ENCODE measurements at places on chromosomes 3 and 15.

- DNase-seq: no peak
Observed at GRCh38 chr3:37499864-37500263, 325.5 kb upstream of the LRRFIP2 start.

DNA sequence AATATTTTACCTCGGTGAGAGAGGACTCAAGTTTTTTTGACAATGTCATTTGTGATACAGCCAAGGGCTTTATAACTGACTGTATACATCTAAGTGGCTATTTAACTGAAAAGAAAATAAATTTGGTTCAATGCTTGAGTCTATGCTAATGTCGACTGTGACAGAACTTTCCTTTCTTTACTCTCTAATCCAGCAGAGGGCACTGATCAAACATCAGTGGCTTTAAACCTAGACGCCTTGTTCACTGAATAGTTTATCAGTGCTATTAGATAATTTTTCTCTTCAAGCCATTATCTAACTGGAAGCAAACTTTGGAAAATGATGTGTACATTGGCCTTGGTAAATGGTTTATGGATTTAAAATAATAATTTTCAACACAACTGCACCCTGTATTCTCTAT, 285.1 kb downstream of the CHL1 start:
- DNase-seq: no peak

GRCh38 chr3:153600896-153601295, 438.9 kb downstream of the RAP2B start:
- no peak for DNase-seq

DNA sequence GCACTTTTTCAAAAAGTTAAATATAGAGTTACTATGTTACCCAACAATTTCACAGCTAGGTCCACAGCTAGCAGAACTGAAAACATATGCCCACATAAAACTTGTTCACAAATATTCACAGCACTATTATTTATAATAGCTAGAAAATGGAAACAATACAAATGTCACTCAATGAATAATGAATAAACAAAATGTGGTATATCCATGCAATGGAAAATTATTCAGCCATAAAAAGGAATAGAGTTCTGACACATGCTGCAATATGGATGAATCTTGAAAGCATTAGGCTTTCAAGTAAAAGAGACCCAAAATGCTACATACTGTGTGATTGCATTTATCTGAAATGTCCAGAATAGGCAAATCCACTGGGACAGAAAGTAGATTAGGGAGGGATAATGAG, 111.9 kb downstream of the MECOM start:
- no peak for DNase-seq

GRCh38 chr3:179186426-179186825, 38.3 kb downstream of the PIK3CA start:
- DNase-seq: no peak

DNA sequence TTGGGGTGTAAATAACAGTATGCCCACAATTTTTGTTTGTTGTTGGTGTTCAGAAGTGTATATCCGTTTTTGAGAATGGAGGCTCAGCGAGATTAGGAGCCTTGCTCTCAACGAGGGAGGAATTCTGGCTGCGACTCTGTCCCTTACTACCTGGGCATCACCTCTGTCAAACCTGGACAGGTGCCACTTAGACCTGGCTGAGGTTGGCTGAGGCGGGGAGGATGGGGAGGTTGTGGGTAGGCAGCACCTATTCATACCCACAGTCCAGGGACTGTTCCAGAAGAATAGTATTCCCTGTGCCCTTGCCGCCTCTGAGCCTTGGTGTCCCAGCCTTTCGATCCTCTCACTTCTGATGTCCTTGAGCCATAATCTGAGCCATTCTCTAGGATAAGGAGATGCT, 99.9 kb downstream of the LINGO1 start:
- DNase-seq: no peak

- DNase-seq: peak; percentile 6
Observed at GRCh38 chr3:73086071-73086494, 24.6 kb downstream of the EBLN2 start.

- no peak for DNase-seq
Observed at GRCh38 chr3:179036226-179036625, 35.4 kb downstream of the ZMAT3 start.

DNA sequence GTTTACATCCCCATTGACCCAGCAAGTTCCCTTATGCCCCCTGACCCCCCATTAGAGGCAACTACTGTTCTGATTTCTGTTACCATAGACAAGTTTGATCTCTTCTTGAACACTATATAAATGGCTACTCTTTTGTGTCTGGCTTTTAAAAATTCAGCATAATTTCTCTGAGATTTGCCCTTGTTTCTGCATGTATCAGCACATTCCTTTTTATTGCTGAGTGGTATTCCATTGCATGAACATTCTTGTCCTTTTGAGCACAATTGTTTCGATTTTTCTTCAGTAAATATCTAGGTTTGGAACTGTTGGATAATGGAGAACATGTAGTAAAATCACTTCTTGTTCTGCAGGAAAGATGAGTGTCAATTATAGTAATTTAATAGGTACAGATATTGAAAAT, 49.1 kb upstream of the MYRIP start:
- DNase-seq: no peak

DNA sequence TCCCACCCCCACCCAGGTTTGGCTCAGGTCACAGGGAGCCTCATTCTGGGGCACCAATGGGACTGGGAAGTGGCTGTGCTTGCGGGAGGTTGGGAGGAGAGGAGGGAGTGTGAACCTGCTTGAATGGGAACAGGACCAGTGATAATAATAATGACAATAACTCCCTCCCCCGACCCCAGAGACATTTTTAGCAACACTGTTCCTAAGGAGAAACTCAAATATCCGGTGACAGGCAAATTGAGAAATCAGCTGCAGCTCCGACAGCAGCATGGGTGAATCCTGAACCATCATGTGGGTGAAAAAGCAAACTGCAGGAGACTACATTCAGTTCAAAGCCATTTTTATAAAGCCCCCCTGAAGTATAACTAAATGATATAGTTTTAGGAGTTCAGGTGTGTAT, 11.6 kb upstream of the RPL29 start:
- DNase-seq: no peak

DNA sequence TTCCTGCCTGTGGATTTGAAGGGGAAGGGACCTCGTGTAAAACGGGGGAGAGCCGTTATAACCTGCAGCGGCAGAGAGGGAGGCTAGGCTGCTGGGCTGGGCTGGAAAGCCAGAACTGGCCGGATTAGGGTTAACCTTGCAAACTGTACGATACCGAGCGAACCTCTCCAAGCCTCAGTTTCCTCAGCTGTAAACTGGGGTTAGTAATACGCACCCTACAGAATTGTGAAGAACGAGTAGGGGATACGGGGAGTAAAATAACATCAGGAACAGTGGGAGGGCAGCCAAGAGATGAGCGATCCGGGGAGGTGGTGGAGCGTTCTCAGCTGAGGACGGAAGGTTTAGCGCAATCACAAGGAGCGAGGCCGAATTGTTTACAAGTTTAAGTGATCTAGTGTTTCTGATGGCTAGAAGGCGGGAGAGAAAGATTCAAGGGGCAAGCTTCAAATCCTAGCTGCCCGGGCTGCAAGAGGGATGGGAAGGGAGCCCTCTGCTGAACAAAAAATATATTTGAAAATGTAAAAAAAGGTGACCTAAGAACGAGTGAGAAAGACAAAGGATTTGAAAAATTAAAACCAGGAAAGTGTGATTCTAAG, 768 bp upstream of the SEMA5B start:
- peak; percentile 84 for DNase-seq

DNA sequence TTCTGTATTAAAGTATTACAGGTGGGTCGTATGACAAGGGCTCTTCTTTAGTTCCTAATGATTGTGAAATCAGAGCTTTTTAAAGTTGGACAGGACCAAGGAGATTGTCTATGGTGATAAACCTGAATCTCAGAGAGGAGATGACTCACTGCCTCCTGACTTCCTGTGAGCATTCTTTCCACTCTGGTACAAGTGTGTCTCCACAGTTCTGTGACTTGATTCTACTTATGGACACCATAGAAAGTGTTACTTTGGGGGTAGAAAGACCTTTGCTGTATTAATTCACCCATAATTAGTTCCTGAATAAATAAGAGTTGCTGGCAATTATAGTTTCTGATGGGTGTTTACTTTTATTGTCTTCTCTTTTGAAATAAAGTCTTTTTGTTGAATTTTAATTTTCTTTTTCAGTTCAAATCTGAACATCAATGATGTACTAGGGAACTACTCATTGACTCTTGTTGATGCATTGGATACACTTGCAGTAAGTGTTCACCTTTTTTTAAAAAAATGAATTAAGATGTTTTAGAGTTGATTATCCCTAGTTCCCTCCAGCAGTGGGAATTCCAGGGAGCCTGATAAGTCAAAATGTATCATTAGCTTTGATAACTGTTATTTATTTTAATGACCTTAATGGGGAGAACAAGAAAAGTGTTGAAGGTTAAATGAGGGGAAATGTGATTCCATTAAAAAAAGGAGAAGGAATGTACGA, 7.4 kb downstream of the EDEM1 start:
- DNase-seq: peak; percentile 81

GRCh38 chr15:41024885-41025284, 71.6 kb downstream of the CHAC1 start:
- no peak for DNase-seq
